ENCODE measurements at places on chromosomes 1 and 21.
A peak's percentile ranks its signal among the peaks of the same experiment; 100 is the strongest.

GRCh38 chr1:160806109-160806665 lies 10.2 kb downstream of the LY9 start:
- no peak for DNase-seq

DNA sequence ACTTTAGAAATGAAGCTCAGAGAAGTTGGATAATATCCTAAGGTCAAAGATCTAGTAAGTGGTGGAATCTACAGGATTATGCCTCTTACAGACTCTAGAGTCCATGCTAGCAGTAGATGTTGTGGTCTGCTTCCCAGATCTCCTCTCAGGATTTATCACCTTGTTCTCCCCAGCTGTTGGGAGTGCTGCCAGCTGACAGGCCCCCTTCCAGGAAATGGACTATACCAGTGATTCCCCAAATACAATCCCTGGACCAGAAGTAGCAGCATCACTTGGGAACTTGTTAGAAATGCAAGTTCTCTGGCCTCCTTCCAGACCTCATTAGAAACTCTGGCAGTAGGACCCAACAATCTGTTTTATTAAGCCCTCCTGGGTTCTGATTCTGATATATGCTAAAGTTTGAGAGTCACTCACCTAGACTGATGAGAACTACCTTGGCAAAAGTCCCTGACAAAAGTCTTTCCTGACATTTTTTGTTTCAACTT lies 24.5 kb upstream of the NTNG1 start:
- DNase-seq = no peak

GRCh38 chr1:43853161-43853921 lies 80.3 kb upstream of the ARTN start:
- peak; percentile 22 for DNase-seq

DNA sequence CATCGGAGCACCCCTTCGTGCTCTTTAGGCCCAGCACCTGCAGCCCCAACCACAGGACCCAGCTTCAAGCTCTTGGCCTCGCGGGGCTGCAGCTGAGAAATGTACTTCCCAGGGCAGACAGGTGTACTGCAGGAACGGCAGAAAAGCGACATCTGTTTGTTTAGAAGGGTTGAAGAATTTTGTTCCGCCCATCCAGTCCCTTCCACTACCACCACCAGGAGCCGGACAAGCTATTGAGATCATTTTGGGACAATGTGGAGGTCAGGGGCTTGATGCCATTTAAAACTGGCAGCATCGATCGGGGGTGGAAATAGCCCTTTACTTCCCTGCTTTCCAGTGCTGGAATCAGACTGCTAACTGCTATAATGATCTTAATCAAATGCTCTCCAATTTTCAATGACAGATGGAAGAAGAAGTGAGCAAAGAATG lies 1.7 kb downstream of the SERTAD4 start:
- DNase-seq = no peak

- DNase-seq = no peak
Observed at GRCh38 chr1:41385398-41386195, 24.4 kb downstream of the FOXO6 start.

Measured in substantia nigra (tissue), 51 donors.